ENCODE measurements at places on chromosomes 7 and 10.

- DNase-seq: no peak
Observed at GRCh38 chr10:72170733-72171132, 45.1 kb upstream of the ANAPC16 start.

GRCh38 chr10:117878626-117879025 is 168.1 kb downstream of the RAB11FIP2 start:
- no peak for DNase-seq

DNA sequence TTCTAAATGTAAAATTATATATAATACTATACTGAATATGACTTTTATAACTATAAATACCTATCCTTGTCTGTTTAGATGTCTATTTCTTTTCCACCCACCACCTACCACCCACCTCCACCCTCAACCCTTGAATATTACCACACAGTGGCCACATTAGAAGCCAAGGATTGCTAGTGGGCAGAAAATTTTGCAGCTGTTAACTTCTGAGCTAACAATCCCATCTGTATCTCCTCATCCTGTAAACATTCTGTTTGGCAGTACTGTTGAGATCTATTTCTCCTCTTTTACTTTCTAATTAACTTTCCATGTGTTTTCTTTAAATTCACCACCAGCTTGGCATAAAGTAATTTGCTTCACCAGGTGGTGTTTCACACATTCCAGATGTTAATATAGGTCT is 281.1 kb upstream of the BMPER start:
- no peak for DNase-seq

- DNase-seq: no peak
Observed at GRCh38 chr7:124918662-124919061, 11.0 kb downstream of the POT1 start.

DNA sequence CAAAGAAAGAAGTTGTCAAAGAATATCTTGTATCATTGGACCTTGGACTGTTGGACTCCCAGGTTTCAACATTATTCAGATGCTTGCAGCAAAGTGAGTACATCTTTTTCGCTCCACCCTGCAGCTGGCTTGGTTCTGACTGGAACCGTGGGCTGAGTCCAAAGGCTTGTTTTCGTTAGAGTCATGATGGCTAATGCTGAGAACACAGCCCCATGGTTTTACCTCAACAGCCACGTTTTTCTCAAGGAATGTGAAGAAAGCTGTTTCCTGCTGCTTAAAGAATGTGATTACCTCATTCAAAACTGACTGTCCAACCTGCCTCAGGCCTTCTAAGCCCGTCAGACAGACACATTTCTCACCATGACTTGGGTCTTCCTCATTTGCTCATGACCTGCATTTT is 69.5 kb downstream of the STEAP1B start:
- no peak for DNase-seq

DNA sequence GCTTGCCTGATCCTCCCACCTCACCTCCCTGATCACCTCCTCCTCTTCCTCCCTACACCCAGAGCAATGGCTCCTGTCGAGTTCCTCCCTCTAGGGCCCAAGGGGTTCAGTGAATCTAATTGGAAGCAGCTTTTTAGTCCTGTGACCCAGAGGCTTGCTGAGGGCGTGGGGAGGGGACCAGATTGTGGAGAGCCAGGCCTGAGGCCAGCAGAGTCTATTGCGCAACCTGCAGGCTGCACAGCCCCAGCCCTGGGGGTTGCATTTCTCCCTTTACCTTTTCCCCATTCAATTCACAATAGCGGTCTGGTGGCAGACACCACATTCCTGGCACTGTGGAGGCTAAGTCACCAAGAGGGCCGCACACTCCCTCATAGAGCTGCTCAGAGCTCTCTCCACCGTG is 32.5 kb downstream of the GHRHR start:
- DNase-seq: no peak

- no peak for DNase-seq
Observed at GRCh38 chr10:49679480-49679893, at the start of gene C10orf53. TSS of gene C10orf53 (plus strand) at chr10:49679651. CDS start at chr10:49679698, 47 bp downstream.

DNA sequence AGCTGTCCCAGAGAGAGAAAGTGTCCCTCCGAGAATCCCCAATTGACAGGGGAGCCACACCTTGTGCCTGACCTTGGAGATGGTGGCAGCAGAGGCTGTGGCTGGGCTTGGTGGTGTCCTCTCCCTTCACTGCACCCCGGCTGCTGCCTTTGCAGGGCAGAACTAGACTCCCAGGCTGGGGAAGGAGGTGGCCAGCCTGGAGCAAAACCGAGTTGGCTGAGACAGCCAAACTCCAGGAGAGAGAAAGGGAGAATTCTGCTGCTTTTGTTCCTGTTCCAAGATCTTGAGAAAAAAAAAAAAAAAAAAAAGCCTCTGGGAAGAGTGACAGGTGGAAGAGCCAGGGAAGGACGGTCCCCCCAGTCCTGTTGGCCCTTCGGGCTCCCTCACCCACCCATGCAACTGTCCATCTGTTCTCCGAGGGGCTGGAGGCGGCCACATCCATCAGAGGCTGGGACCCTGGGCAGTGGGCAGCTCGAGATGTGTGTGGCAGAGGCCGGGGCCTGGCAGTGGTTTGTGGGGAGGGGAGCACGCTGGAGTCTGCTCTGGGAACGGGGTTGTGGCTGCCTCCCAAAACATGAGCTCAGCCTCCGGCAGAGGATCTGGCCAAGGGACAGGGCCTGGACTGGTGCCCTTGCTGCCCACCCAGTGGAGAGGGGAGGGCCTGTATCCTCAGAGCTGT is 35.5 kb downstream of the CLIP2 start:
- no peak for DNase-seq

DNA sequence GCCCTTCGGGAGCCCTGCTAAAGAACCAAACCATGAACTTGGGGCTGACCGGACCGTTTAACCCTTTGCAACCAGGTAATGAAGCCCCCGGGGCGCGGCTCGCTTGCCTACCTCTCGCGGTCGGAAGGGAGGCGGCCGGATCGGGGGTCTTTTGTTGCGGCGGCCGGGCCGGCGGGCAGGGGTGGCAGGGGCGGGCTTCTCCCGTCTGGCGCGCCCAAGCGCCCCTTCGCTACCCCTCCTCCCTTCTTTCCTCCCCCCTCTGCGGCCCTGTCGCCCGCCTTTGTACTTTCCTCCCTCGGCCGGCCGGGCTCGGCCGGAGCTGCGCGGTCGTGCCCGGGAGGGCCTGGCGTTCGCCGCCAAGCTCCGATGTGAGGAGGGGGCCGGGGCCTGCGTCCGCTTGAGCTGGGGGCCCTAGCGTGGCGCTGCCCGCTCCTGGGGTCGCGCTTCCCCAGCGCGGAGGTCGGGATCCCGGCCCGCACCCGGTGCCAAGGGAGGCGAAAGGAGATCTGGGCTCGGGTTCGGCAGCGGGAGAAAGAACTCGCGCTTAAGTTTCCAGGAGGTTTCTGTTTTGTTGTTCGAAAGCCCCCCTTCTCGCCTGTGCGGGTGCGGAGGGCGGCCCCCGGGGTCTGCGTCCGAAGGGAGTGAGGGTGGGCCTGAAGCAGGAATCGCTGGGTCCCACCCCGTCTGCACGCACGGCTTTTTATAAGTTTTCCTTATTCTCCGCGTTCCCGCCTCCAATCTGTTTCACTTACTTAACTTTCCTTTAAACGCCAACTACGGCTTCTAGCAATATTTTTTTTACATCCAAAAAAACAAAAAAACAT is 436.8 kb upstream of the GALNT17 start:
- no peak for DNase-seq

DNA sequence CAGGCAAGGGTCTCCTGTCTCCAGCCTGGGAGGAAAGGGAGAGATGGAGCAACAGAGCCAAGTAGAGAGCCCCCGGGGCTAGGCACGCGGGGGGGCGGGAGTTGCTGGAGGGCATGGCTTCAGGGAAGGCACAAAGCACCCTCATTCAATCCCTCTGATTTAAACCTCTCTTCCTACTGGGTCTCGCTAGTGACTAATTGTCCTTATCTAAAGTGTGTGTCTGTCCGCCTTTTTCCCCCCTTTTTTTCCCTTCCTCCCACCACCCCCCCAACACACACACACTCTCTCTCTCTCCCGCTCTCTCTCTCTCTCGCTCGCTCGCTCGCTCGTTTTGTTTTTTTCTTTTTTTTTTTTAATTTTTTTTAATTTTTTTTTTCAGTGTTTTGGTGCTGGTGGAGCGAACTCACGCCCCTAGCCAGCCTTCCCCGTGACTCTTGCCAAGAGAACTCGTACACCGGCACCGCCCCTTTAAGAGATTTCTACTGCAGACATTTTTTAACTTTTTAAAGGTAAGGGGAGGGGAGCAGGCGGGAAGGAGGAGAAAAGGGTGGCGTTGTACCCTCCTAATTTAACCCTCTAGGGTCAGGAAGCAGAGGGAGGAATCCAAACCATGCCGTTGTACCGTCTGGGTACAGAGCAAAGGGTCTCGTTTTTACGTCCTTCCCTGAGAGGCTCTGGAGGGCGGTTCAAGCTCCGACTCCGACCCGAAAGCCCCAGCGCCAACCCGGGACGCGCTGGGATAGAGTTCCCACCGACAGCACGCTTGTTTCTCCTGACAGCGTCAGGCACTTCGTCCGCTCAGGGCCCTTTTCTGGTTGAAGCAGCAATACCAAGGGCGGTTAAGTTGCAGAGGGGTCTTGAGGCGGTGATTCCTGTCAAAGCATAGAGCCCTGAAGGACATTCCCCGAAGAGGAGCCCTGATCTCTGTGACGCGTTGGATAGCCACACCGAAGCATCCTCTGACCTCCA is at the start of gene HPSE2:
HPSE2 (minus strand) TSS at position 195 of the 969 bp plus-strand sequence.
- no peak for DNase-seq

DNA sequence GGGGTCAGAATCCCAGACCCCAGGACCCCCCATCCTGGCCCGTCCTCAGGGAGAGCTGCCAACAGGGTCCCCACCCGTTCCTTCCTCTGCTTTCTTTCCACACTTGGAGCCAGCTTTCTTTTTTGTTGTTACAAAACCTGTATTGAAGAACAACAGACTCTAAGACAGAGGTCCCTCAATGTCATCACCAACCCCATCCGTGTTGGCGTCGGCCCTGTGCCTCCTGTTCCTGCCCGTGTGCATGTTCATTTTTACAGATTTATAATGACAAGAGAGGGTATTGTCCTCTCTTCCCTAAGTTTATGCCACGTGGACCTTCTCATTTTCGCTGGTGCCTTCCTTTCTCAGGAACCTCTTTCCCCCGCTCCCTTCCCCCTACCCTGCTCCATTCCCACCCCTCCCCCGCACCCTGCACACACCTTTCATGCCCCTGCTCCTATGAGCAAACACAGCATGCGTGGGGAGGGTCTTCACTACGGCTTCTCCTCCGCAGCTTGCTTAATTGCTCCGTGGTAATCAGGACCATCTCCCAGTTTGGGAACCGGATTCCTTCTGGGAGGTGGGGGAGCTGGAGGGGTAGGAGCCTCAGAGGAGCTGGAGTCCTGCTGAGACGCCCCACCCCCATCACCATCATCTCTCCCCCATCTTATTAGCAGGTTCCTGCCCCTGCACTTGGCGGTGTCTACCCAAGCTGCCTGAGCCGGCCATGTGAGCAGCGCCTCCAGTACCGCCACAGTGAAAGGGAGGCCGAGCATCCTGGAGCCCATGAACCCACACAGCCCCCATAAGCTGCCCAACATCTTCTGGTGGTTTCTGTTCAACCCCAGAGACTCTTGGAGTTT is 88.0 kb upstream of the INSIG1 start:
- no peak for DNase-seq

DNA sequence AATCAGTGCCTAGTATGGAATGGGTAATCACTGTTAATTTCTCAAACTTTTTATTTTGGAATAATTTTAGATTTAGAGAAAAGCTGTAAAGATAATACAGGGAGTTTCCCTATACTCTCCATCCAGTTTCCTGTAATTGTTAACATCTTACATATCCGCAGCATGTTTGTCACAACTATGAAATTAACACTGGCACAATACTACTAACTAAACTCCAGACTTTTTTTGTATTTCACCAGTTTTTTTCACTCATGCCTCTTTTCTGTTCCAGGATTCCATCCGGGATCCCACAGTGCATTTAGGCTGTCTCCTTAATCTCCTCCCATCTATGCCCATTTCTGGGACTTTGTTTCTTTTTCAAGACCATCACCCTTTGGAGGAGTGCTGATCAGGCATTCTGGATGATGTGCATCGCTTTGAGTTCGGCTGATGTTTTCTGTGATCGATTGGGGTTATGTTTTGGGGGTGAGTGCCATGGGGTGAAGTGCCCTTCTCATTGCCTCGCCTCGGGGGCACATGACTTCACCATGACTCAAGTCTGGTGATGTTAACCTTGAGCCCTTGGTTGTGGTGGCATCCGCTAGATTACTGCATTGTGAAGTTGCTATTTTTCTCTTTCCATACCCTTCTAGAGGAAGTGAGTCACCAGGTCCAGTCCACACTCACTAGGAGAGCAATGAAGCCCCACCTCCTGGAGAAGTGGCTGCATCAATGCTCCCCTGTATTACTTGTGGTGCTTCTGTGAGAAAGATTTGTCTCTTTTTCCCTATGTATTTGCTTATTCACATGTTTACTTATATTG is 43.9 kb upstream of the GRB10 start:
- no peak for DNase-seq

GRCh38 chr10:117164592-117165537 is 26.8 kb upstream of the VAX1 start:
- DNase-seq: no peak

GRCh38 chr10:21191512-21191911 is 294.4 kb upstream of the NEBL start:
- no peak for DNase-seq
